ENCODE measurements at places on chromosomes 4 and X.

DNA sequence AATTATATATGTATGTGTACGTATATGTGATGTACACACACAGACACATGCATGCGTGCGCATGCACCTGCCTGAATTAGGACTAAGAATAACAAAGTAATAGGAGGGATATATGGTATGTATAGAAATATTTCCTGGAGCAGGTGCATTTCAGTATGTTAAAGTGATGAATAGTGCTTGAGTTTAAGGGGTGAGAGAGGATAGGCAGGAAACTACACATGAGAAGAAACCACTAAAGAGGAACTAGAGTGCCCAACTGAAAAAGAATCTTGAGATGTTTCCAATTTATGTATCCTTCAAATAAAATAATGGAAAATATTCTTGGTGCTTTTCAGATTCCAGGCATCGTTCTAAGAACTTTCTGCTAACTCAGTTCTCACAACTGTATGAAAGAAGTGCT is 52.6 kb upstream of the UNC5C start:
- H3K4me3 ChIP-seq = no peak overlapping the region
- H3K4me1 ChIP-seq = no peaks in the 10 kb centered on the region
- no peak overlapping the region for H3K27ac ChIP-seq
- H3K27me3 ChIP-seq = no peaks in the 10 kb centered on the region
- H3K36me3 ChIP-seq = no peaks in the 10 kb centered on the region

- no peak overlapping the region for H3K4me3 ChIP-seq
- H3K27me3 ChIP-seq = no peaks in the 10 kb centered on the region
- H3K4me1 ChIP-seq = peaks cover 47% of the 10 kb centered on the region
These were observed 14.2 kb downstream of the VEGFC start for GRCh38 chr4:176778491-176778890.

- no peaks in the 10 kb centered on the region for H3K36me3 ChIP-seq
- DNase-seq = no peak
- H3K4me1 ChIP-seq = no peaks in the 10 kb centered on the region
- no peaks in the 10 kb centered on the region for H3K27me3 ChIP-seq
- no peak overlapping the region for H3K4me3 ChIP-seq
These were observed 122.4 kb upstream of the GPM6A start for GRCh38 chr4:175934506-175934905.

DNA sequence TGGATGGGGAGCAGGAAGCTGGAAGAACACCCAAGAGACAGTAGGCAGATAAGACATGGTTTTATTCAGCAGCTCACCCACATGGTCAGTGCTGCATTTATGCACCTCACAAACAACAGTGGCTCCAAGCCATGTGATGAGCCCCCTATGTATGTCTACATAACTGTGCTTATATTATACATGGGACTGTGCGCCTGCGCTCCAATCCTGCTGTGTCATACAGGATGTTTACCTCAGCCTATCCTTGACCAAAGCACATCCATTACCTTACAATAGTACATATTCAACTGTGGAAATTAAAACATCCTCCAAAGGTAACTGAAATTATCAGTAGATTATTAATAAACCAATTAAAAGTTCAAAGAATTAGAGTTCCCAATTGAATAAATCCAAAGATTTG is 44.1 kb upstream of the SGMS2 start:
- no peak overlapping the region for H3K4me3 ChIP-seq
- no peaks in the 10 kb centered on the region for H3K36me3 ChIP-seq
- H3K27ac ChIP-seq = no peak overlapping the region
- DNase-seq = no peak
- H3K4me1 ChIP-seq = no peaks in the 10 kb centered on the region

DNA sequence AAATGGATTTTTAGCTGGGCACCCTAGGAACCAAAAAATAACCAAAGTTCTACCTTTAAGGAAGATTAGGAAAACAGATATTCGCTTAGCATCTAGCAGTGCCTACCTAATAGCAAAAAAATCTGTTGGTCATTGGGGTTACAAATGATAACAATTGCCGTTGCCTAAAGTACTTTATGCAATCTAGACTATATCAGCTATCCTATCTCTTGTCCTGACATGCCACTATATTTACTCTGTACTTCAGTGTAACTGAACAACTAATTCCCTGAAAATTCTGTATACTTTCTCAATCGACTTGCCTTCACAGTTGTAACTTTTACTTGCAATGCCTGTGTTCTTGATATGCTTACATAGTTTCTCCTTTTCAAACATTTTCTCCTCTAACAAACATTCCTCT is 282.9 kb upstream of the PCDH7 start:
- H3K36me3 ChIP-seq = no peaks in the 10 kb centered on the region
- no peak for DNase-seq
- H3K4me3 ChIP-seq = no peak overlapping the region
- H3K27ac ChIP-seq = no peak overlapping the region
- H3K4me1 ChIP-seq = no peaks in the 10 kb centered on the region

DNA sequence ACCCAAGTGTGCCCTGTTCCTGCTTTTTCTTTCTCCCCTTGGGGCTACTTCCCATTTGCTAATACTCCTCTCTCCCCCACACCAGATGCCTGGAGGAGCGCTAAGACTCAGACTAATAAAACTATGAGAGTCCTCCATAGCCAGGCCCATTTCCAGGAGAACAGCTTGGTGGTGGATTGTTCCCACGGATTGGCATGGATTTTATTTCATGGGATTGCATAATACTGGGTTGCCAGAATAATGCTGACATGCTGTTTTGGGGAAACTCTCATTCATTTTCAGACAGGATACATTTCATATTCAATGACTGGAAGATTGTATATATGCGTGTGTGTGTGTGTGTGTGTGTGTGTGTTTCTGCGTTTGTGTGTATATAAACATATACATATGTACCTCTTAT is 447.5 kb upstream of the PITX2 start:
- no peaks in the 10 kb centered on the region for H3K36me3 ChIP-seq
- no peak overlapping the region for H3K4me3 ChIP-seq
- DNase-seq = no peak

DNA sequence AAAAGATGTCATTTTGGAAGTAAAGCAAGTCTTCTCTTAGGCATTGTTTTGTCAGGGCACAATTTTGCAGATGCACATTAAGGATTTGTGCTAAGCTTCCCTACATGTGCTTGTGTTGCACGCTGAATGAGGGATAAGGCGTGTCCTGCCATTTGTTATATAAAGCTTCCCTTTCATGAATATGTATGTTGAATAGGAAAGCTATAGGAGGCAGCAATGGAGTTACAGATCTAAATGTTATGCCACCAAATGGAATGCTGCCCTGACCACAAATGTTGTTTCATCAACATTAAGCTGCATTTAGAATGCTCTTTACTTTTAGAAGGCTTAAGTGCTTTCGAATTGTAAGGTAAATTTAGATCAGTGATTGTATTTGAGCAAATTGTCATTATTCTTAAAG is 20.9 kb downstream of the SGMS2 start:
- H3K4me3 ChIP-seq = no peak overlapping the region
- DNase-seq = no peak
- no peak overlapping the region for H3K27ac ChIP-seq
- no peaks in the 10 kb centered on the region for H3K36me3 ChIP-seq
- no peaks in the 10 kb centered on the region for H3K27me3 ChIP-seq
- no peaks in the 10 kb centered on the region for H3K4me1 ChIP-seq

DNA sequence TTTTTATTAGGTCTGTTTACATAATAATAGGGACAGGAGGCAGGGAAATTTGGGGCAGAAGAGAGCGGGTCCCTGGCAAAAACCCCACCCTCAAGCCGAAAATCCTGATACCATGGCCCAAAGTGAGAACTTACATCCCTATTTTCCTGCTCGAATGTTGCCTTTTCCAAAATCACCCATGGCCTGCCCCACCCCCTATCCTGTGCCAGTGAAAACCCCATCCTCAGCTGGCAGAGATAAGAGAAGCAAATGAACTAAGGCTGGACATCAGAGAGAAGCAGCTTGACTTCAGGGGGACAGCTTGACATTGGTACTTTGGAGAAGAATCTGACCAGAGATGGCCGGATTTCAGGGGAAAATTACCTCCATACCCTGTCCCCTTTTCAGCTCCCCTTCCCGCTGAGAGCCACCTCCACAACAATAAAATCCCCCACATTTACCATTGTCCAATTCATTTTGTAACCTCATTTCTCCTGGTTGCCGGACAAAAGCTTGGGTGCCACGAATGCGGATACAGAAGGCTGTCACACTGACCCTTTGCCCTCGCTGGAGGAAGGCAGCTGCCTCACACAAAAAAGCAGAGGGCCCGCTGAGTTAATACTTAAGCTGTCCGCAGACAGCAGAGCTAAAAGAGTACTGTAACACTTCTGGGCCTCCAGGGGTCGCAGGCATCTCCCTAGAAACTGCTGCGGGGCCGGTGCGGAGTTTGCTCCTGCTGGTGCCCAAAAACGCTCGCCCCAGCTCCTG is 196.2 kb downstream of the SNCA start:
- H3K27ac ChIP-seq = no peak overlapping the region
- H3K4me3 ChIP-seq = no peak overlapping the region
- H3K4me1 ChIP-seq = no peaks in the 10 kb centered on the region
- DNase-seq = no peak
- no peaks in the 10 kb centered on the region for H3K27me3 ChIP-seq
- no peaks in the 10 kb centered on the region for H3K36me3 ChIP-seq

GRCh38 chrX:108468486-108468885 is 28.8 kb downstream of the COL4A5 start:
- no peaks in the 10 kb centered on the region for H3K4me1 ChIP-seq
- H3K27me3 ChIP-seq = no peaks in the 10 kb centered on the region
- no peak overlapping the region for H3K27ac ChIP-seq
- H3K36me3 ChIP-seq = no peaks in the 10 kb centered on the region
- no peak overlapping the region for H3K4me3 ChIP-seq

DNA sequence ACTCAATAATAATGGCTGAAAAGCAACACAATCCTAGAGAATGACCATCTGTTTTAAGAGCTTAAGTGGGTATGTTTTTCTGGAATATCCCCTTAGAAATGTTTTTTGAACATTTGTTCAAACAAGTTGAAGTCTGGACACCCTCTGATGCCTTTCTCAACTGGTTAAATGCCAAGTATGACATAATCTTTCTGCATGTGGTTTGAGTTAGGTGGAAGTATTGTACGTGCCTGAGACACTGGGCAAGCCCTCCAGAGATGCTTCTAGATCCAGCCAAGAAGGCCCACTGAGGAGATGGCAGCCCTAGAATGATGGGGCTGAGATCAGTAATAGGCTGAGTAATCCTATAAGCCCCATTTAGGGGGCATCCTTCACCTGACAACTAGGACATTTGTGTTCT is 493.1 kb downstream of the MAGEE1 start:
- no peak for DNase-seq
- H3K4me3 ChIP-seq = no peak overlapping the region

DNA sequence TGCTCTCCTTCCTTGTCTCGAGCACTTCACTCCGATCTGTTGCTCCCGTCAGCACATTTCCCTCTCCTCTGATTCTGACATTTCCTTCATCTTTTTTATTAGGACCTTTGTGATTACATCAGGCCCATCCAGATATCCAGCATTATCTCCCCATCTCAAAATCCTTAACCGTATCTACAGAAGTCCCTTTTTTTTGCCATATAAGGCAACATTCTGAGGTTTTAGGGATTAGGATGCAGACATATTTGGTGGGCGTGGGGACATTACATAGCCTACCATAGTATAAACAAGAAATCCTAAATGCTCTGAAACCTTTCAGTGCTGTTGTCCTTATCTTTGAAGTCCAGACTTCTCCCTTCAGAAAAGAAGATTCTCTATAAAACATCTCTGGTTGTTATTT is 505.0 kb upstream of the PITX2 start:
- no peaks in the 10 kb centered on the region for H3K27me3 ChIP-seq
- H3K4me3 ChIP-seq = no peak overlapping the region
- H3K4me1 ChIP-seq = no peaks in the 10 kb centered on the region
- no peaks in the 10 kb centered on the region for H3K36me3 ChIP-seq
- no peak overlapping the region for H3K27ac ChIP-seq
- DNase-seq = no peak

GRCh38 chr4:88251924-88252323 is 32.4 kb downstream of the PPM1K start:
- H3K27ac ChIP-seq = no peak overlapping the region
- H3K36me3 ChIP-seq = no peaks in the 10 kb centered on the region
- H3K4me3 ChIP-seq = no peak overlapping the region

GRCh38 chr4:48103483-48104139 is 30.4 kb downstream of the TXK start:
- H3K4me3 ChIP-seq = no peak overlapping the region
- no peaks in the 10 kb centered on the region for H3K4me1 ChIP-seq
- no peak overlapping the region for H3K27ac ChIP-seq
- no peaks in the 10 kb centered on the region for H3K36me3 ChIP-seq

DNA sequence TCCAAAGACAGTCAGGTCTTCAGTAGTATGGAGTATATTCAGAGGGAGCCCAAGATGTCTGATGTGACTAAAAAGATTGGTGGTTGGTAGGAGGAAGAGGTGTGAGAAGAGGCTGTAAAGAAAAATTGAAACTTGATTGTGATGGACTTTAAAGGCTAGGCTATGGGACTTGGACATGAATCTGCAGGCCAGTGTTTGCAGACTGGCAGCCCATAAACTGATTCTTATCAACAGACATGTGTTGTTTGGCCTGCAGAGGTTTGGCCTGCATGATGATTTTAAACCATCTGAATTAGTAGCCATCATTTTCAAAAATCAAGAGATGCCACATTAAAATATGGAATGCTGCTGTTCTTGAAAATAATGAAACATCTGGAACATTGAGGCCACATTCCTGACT is 5.4 kb upstream of the AR start:
- H3K4me1 ChIP-seq = no peaks in the 10 kb centered on the region
- no peaks in the 10 kb centered on the region for H3K27me3 ChIP-seq
- no peak for DNase-seq
- no peak overlapping the region for H3K27ac ChIP-seq
- H3K4me3 ChIP-seq = no peak overlapping the region

DNA sequence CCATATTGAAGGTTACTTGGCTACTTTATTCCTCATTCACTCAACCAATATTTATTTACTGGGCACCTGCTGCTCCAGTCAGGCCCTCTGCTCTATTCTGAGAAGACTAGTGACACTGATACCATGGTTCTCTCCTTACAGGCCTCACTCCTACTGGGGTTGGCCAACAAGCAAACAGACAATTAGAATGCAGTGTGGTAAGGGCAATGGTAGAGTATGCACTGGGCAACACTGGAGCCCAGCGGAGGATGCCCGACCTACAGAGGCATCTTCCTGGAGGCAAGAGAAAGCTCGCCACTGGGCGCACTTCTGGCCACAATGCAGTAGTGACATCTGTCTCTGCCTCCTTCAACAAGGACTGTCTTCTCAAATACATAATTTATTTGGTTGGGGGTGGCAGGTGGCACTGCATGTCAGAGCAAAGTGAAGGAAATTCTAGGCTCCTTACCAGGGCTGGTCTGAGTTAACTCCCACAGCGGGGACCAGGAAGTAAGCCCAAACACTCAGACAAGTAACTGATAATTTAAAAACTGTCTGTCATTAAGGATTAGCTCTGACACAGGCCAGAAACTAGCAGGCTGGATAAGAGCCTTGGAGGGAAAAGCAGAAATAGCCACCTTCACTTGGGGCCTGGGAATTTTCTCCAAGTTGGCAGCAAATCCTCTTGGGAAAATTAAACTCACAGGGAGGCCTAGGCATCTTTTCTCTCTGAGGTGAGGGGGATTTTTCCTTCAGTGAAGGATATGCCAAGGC is 150.7 kb upstream of the EOLA2 start:
- no peaks in the 10 kb centered on the region for H3K36me3 ChIP-seq
- no peak for DNase-seq
- no peaks in the 10 kb centered on the region for H3K27me3 ChIP-seq
- H3K4me3 ChIP-seq = no peak overlapping the region
